ENCODE measurements at places on chromosomes 1 and 21.

- DNase-seq: no peak
Measured at GRCh38 chr1:66388913-66389312, 145.0 kb upstream of the SGIP1 start.

GRCh38 chr1:247415423-247416361 is at the start of gene NLRP3:
Gene NLRP3 (plus strand): TSS chr1:247416173. CDS start chr1:247418801, 2,628 bp downstream.
- DNase-seq: no peak

DNA sequence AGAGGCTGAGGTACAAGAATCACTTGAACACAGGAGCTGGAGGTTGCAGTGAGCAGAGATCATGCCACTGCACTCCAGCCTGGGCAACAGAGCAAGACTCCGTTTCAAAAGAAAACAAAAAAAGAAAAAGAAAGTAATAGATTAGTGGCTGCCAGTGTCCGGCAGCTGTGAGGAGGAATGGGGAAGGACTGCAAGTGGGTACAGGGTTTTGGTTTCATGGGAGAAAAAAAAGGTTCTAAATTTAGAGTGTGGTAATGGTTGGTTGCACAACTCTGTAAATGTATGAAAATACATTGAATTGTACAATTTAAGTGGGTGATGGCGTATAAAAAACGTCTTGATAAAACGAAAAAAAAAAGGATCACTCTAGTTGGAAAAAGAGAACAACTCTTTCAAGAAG is 6.7 kb downstream of the TAF1A start:
- DNase-seq: no peak

- DNase-seq: no peak
Measured at GRCh38 chr21:26800970-26801431, 44.2 kb downstream of the ADAMTS1 start.

Measured in NCI-H1436 treated with DMSO at 0.1 percent for 48 hours (cell line).